ENCODE measurements at places on chromosomes 3 and 15.

GRCh38 chr3:115254492-115255196 lies 107.6 kb upstream of the ZBTB20 start:
- DNase-seq: no peak

GRCh38 chr3:45553469-45553974 lies 41.0 kb upstream of the LIMD1 start:
- DNase-seq: no peak

GRCh38 chr15:78129077-78129750 lies 2.0 kb downstream of the CIB2 start:
- no peak for DNase-seq

GRCh38 chr3:14284694-14285547 lies 106.3 kb downstream of the LSM3 start:
- DNase-seq: no peak

GRCh38 chr3:54897028-54897711 lies 30.7 kb downstream of the LRTM1 start:
- DNase-seq: no peak

DNA sequence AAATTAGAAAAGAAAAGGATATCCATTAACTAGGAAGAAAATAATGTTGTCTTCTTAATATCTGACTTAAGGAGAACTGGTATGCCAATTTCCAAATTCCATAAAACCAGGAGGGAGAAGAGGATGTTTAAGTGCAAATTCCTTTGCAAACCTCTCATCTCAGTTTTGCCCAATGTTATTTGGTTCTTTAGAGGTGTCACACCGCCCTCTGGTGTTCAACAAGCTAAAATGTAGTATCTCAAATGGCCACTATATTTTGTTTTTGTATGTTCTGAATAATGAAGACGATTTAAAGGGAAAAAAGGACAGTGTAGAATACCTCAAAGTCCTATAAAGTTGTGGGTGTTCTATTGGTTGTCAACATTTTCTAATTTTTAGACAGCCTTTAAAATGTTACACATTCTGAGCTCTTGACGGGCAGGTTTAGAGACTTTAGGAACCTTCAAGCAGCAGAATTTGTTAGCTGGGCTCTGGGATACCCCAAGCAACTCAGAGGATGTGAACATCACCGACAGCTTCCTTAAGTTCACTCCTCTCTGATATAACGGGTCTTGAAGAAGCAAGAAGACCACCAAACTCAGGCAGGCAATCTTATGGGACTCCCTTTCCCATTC lies 458.3 kb downstream of the MFSD1 start:
- peak; percentile 44 for DNase-seq

DNA sequence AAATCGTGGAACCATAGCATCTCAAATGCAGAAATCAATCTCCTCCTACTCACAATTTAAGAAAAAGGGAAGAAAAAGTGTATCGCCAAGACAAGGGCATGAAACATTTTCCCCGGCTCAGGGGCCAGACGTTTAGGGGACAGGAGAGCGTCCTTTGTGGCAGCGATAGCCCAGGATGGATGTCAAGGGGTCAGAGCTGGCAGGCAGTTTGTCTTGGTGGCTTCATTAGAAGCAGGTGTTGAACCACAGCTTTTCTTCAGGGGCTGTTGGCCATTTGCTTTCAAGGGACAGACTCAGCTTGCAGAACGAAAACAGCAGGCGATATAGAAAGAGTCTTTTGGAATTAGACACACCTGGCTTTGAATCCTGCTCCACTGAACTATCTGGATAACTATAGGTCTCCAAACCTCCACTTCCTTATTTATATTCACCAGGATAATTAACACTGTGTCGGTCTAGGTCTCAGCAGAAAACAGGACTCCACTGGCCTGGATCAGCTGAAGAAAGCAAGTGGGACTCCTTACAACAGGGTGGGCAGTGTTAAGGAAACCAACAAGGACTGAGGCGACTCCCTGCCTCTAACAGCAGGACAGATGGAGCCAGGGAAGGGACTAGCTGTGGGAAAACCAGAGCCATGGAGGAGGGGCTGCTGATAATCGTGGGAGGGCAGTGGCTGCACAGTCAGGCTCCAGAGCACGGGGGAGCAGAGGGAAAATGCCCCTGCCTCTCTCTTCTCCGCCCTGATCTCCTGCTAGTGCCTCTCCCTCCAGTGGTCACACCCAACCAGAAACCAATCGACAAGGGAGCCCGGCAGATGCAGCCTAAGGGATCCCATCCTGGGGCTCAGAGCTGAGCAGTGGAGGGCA lies 123.6 kb downstream of the LIPC start:
- no peak for DNase-seq

- no peak for DNase-seq
These were observed 126.8 kb upstream of the RASGRP1 start for GRCh38 chr15:38691377-38691776.

GRCh38 chr3:158407844-158408517 lies 163.0 kb upstream of the MLF1 start:
- no peak for DNase-seq

- DNase-seq: no peak
These were observed 138.8 kb downstream of the BBX start for GRCh38 chr3:107661447-107662123.

DNA sequence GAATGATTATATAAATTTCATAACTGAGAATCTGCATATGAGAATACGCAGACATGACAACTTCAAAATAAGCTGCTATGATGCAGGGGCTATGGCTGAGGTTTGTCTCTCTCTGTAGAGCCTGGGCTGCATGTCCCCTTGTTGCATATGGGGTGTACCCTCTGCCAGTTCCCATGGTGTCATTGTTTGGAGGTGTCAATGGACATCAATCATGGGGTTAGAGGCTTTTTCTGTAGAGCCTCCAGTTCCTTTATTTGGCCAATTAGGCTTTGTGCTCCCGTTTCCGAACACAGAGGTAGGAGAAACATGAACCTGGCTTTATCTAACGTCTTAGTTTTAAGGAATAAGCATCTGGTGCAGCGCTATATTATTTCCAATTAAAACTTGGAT lies 77.3 kb upstream of the RARB start:
- DNase-seq: no peak

DNA sequence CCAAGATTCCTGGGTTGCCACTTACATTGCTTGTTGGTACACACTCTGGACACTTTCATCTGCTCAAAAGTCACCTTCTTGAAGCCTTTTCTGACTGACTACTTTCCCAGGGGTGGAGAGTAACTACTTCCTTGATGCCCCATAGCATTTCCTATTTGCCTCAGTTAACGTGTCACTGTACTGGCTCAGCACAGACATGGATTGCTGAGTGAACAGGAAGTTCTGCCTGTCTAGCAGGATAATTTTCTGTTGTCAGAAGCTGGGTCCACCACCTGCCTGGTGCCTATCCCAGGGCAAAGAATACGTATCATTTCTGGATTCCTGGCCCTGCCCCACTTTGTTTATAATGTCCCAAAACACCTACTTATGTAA lies 15.3 kb upstream of the ABHD17C start:
- no peak for DNase-seq

GRCh38 chr3:72092778-72093177 lies 307.8 kb upstream of the PROK2 start:
- no peak for DNase-seq

- no peak for DNase-seq
These were observed 266.6 kb upstream of the CTDSPL start for GRCh38 chr3:37594873-37595783.

- no peak for DNase-seq
These were observed 290.0 kb downstream of the WDR72 start for GRCh38 chr15:53469422-53469821.

DNA sequence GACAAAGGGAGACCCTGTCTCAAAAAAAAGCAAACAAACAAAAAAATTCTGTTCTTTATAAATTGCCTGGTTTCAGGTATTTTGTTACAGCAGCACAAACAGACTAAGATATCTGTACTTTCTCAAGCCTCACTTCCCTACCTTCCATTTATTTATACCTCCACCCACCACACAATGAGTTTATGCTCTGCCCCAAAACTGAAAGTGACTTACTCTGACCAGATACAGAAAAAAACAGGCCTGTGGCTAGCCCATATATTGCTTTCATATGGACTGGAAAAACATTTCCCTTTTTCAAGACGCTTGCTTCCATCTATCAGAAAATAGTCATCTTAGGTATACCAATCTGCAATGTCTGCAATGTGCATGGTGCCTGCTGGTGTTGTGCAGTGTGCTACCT lies 8.7 kb upstream of the GPD1L start:
- DNase-seq: no peak
